Activated T-helper 1 cell treated with anti-CD3 and anti-CD28 coated beads, Interleukin-2, amount 50 U/mL, for 16 hours (primary cell): ENCODE measurements at places on chromosomes 13 and 19.

DNA sequence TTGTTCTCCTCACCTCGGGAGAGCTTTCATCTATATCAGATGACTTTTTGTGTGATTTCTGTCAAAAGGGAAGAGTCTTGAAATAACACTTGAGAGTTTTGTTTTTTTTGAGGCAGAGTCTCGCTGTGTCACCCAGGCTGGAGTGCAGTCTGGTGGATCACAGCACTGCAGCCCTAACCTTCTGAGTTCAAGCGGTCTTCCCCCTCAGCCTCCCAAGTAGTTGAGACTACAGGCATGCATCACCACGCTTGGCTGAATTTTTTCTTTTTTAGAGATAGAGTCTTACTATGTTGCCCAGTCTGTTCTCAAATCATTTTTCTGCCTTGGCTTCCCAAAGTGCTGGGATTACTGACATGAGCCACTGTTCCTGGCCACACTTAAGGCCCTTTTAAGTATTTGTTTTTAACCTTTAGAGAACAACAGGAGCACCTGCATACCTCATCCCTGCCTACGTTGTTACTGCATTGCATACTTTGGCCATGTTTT, 11.4 kb downstream of the NDFIP2 start:
- no peak for DNase-seq

DNA sequence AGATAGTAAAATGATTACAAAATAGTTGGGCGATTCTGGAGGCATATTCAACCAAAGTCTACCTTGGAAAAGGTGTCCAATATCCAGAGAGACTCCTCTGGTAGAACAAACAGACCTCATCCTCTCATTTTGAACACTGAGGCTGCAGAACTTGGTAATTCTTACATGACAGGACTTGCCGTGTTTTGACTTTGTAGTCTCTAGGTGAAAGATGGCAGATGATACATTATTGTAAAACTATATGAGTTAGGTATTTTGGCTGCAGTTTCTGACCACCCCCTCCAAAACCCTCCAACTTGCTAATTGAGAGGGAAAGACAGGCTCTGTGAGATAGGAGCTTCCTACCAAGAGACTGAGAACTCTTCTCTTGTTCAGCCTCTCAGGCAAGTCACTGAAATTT, 22.6 kb downstream of the SAE1 start:
- no peak for DNase-seq

- no peak for DNase-seq
These were observed 4.2 kb downstream of the PLPPR2 start for GRCh38 chr19:11359421-11359820.

DNA sequence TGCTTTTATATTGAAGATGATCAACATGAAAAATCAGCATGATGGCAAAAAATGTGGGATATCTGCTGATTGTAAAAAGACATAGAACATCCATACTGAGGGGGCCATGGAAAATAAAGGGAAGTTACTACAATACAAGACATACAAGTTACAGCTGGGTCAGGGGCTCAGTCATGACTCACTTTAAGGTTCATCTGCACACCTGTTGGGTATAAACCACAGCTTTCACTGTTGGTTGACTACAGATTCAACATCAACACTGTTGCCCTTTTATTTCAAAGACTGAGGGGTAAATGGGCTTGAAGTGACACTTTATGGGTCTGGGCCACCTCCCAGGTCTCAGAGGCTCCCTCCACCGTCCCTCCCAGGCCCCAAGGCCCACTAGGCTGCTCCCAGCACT, 98.1 kb upstream of the IRS2 start:
- no peak for DNase-seq

DNA sequence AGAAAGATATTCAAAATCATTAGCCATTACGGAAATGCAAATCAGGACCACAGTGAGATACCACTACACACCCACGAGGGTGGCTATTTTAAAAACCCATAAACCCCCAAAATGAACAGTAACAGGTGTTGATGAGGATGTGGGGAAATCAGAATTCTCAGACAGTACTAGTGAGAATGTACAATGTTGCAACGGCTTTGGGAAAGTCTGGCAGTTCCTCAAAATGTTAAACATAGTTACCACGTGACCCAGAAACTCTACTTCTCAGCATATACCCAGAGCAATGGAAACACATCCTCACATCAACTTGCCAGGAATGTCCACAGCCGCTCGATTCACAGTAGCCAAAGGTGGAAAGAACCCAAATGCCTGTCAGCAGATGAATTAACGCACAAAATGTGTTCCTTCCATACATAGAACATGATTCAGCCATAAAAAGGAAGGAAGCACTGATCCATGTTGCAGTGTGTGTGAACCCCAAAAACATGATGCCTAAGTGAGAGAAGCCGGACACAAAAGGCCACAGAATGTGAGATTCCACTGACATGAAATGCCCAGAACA, 7.0 kb downstream of the PLVAP start:
- DNase-seq, result no peak

DNA sequence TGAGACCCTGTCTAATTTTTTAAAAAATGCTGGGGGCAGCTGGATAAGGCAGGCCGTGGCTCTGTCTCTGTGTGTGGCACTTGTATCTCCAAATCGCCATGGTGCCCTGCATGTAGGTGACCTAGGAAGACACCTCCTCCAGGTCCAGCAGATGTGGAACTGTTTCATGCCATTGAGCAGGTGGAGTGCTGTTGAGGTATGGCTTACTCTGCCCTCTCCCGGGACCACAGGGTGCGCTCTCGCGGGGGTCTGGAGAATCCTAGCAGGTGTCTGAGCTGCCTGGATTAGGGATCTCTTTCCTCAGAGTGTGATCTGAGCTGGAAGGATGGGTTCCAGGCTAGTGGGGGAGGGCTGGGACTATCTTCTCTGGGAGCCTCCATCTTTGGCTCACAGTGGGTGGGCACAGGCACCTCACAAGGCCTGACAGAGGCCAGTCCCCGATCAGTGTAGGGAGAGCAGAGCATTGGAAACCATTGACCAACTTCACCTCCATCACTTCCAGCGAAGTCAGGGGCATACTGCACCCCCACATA, 67.7 kb upstream of the TM9SF2 start:
- DNase-seq, result no peak

DNA sequence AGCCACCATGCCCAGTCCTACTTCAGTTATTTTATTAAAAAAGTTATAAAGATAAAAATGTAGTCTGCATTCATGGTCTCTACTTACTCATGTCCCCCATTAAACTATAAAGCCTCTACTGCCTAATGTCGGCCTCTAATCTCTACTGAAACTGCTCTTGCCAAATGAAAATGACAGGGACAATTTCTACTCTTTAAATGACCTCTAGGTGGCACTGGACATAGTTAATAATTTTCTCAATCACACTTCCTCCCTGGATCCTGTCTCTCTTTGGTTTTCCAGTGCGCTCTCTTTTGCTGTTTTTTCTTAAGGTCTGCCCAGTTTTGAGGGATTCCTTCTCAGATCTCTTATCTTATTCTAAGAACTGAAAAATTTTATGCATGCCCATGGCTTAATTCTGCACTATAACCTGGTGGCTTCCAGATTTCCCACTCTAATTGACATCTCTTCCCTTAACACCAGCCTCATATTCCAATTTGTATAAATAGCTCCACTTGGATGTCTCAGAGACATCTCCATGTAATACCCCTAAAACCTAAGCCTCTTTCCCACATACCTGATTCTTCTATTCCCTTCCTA, 54.3 kb downstream of the MTMR6 start:
- DNase-seq, result no peak

GRCh38 chr19:43660971-43661360, 9.0 kb downstream of the PLAUR start:
- no peak for DNase-seq

- DNase-seq, result no peak
These were observed 13.7 kb upstream of the SERPINE3 start for GRCh38 chr13:51325837-51326236.

DNA sequence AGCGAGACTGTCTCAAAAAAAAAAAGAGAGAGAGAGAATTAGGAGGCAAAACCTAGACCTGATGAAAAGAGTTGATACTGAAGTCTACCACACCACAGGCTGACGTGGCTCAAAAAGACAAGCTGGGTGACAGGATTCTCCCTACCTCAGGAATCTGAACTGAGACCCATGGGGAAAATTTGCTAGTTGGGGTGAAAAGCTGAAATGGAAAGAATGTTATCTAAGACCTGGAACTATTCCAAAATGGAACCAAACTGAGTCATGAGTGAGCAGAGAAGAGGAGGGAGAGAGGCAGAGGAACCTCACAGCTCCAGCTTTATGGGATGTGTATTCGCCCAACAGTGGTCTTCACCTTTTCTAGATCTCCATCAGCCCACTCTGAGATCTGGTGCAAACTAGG, 11.7 kb downstream of the SMG9 start:
- DNase-seq, result no peak

GRCh38 chr13:72109863-72110262, 242.9 kb upstream of the DACH1 start:
- no peak for DNase-seq

DNA sequence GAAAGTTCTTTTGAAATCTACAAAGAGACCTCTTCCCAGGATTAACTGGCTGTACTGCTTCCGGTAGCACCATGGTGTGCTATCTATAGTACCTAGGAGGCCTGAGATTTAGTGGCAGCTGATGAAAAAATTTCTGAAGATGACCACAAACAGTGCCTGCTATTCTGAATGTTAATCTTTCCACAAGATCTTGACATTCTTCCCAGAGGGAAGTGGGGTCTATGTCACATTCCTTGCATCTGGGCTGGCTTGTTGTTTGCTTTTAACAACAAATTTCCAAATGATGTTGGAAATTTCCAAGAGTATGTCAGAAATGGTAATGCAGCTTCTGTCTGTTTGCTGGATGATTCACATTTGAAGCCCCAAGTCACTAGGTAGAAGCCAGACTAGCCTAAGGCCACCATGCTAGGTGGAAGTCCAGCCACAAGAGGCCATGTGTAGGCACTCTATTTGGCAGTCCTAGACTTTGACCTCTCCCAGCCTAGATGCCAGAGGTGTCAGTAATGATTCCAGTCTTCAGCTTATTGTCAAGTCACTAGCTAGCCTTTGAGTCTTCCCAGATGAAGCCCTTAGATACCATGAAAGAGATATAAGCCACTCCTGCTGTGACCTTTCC, 22.1 kb downstream of the SPART start:
- no peak for DNase-seq

DNA sequence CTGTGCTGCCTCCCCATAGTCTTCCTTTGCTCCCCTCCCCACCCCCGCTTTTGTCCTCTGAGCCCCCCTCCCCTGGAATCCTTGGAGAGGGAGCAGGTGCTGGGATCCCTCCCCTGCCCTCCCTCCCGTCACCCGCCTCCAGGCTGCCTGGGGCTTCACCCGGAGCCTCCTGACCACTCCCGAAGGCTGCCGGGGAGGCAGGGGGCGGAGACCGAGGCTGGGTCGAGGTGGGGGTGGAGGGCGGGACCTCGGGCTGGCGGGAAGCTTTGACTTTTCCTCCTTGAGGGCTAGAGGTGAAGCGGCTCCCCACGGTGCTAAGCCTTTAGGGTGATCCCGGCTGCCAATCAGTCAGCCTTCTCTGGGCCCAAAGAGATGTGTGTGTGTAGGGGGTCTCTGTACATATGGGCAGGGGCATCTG, 1.5 kb downstream of the KMT5C start:
- DNase-seq, result no peak

DNA sequence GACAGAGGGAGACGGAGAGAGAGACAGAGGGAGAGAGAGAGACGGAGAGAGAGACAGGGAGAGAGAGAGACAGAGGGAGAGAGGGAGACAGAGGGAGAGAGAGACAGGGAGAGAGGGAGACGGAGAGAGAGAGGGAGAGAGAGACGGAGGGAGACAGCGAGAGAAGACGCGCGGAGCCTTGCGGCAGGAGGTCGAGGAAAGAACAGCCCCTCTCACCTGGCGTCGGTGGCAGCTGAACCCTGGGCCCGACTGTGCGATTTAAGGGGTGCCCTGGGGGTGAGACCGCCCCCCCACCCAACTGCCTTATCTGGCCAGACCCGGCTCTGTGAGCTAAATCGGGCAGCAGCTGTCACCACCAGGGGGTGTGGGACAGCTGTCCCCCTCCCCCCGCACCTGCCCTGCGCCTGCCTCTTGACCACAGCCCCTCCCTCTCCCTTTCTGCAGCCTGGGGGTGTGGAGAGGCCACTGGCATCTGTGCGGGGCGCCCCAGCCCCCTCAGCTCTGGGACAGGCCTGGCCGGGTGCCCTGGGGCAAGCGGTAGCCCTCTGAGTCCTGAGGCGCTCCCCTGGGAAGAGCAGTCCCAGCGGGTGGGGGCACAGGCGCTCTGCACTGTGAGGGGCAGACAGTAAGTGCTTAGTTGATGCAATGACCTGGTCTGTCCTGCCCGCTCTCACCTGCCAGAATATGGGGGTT, 10.8 kb downstream of the JOSD2 start:
- DNase-seq, result no peak

GRCh38 chr19:54133312-54133956, 4.1 kb upstream of the CNOT3 start:
- no peak for DNase-seq

DNA sequence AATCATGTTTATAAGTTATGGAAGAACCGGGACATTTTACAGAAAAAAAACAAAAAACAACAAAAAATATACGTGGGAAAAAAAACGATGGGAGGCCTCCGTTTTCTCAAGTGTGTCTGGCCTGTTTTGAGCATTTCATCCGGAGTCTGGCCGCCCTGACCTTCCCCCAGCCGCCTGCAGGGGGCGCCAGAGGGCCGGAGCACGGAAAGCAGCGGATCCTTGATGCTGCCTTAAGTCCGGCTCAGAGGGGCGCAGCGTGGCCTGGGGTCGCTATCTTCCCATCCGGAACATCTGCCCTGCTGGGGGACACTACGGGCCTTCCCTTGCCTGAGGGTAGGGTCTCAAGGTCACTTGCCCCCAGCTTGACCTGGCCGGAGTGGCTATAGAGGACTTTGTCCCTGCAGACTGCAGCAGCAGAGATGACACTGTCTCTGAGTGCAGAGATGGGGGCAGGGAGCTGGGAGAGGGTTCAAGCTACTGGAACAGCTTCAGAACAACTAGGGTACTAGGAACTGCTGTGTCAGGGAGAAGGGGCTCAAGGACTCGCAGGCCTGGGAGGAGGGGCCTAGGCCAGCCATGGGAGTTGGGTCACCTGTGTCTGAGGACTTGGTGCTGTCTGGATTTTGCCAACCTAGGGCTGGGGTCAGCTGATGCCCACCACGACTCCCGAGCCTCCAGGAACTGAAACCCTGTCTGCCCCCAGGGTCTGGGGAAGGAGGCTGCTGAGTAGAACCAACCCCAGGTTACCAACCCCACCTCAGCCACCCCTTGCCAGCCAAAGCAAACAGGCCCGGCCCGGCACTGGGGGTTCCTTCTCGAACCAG, 1.8 kb upstream of the APOE start:
- DNase-seq, result peak; percentile 58

GRCh38 chr13:86426437-86426836, 627.2 kb upstream of the SLITRK6 start:
- DNase-seq, result no peak

GRCh38 chr13:35139591-35139990, 197.5 kb downstream of the NBEA start:
- no peak for DNase-seq
